Fibroblast of pulmonary artery (primary cell): ENCODE measurements at places on chromosomes 4 and X.

GRCh38 chr4:163967263-163967662 is 472.8 kb downstream of the TMA16 start:
- no peak for DNase-seq

GRCh38 chrX:45198706-45199105 is 2.0 kb downstream of the DIPK2B start:
- DNase-seq, result no peak

GRCh38 chrX:123432361-123433150 is 248.5 kb downstream of the GRIA3 start:
- no peak for DNase-seq

GRCh38 chrX:143466130-143466529 is 51.1 kb downstream of the SPANXN3 start:
- DNase-seq, result no peak

DNA sequence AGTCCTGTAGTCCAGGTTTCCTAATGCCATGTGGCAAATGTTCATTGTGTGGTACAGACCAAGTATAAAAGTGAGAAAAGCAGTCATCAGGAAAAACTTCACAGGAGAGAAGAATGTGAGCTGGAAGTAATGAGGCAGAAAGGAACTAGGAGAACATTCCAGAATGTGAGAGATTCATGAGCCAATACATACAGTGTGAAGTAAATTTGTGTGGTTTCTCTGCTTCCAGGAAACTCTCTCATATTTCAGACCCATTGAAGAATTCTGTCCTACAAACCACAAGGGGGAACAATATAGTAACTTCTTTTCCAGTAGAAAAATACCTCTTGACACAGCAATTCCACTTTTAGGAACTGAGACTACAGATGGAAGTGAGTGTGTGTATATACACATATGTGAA is 136.5 kb downstream of the RNF150 start:
- DNase-seq, result peak; percentile 48

GRCh38 chr4:71045256-71045655 is 51.8 kb downstream of the DCK start:
- DNase-seq, result no peak

GRCh38 chr4:183445097-183445428 is 627 bp downstream of the CDKN2AIP start:
- peak; percentile 11 for DNase-seq

DNA sequence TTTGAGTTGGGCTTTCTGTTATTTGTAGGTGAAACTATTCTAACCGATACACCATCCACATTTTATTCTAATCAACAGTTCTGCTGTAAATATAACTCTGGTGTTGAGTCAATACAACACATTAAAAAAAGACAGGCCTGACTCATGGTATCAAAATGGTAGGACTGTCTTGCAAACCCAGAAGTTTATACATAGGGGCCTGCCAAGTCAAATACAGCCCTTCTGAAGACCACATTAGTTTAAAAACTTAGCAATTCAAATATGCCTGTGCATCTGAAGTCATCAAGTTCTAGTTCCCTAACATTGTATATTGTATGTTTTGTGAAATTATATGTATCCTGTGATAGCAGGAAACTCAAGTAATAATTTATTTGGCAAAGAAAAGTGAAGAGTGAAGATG is 24.4 kb upstream of the PDE5A start:
- DNase-seq, result peak; percentile 14

DNA sequence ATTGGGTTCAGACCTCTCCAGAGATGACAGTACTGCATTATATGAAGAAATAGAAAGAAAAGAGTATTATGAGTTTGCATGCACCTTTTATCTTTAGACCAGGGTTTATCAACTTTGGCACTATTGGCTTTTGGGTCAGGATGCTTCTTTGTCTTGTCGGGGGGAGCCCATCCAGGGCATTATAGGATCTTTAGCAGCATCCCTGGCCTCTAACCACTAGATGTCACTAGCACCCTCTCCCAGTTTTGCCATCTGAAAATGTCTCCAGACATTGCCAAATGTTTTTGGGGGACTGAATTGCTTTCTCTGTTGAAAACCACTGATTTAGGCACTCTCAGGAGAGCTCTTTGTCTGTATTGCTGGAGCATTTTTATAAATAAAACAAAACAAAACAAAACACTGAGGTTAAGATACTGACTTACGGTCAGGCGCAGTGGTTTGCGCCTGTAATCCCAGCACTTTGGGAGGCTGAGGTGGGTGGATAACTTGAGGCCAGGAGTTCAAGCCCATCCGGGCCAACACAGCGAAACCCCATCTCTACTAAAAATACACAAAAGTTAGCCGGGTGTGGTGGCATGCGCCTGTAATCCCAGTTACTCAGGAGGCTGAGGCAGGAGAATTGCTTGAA is 23.6 kb downstream of the CA5B start:
- peak; percentile 42 for DNase-seq

DNA sequence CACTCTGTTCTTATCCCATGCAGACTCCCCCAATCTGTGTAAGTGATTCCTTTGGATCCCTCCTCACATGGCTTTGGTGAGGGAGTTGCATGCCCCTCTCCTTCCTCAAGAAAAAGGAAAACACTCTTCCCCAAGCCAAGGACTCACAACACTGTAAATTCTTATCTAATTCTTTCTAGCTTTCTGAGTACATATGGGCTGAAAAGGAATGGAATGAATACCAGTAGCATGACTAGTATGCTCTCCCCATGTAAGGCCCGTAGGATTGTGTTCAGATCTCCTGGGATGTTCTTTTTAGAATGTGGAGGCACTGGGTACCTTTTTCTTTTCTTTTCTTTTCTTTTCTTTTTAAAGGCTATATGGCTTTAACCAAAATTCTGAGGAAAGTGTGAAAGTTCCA is 17.0 kb upstream of the MAGED1 start:
- peak; percentile 57 for DNase-seq

DNA sequence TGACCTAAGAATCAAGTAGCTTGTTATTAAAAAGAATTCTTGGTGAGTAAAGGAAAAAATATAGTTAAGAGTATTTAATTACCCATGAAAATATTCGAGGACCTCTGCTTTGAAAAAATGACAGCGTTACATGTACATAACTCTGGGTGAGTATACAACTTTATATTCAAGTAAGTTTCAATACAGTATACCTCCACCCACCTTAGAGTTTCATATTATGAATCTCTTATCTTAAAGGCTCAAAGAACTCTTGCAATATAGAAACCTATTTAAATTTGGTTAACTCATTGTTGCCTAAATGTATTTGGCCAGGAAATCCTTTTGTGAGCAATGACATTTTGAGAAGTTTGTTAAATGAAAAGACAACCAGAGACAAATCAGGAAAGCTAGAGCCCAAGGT is 138.2 kb downstream of the QDPR start:
- DNase-seq, result no peak

- no peak for DNase-seq
Measured at GRCh38 chrX:123436512-123437136, 252.5 kb downstream of the GRIA3 start.
